Stimulated activated CD4-positive, alpha-beta T cell treated with anti-CD3 and anti-CD28 coated beads, Interleukin-1b, Interleukin-23, amount 100 ng/mL, for 1 hour (primary cell): ENCODE measurements at places on chromosomes 7 and 10.

DNA sequence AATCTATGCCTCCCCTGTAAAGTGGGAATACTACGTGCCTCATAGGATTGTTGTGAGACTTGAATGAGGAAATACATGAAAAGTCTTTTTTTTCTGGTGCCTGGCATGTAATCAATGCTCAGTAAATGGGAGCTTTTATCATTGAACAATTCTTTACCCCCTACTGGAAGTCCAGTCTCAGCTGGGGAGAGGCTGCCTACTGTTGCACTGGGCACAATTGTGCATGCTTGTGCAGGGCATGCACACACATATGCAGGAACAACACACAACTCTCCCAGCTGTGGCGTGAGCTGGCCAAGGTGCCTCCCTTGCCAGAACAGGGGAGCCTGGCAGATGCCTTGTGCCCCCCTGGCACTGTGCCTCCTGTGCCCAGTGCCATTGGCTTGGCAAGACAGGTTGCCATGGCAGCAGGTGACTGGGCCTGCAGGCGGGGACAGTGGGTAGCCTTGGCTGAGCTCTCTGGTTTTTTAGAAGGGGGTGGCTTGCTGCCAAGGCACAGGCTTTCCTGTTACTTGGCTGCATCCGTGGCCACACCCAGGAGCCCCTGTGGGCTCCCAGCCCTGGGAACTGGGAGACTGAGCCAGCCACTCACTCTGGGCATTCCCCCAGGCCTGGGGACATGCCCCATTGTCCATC, 16.1 kb upstream of the PALD1 start:
- no peak for DNase-seq

- no peak for DNase-seq
Observed at GRCh38 chr7:113561446-113561845, 357.4 kb downstream of the PPP1R3A start.

DNA sequence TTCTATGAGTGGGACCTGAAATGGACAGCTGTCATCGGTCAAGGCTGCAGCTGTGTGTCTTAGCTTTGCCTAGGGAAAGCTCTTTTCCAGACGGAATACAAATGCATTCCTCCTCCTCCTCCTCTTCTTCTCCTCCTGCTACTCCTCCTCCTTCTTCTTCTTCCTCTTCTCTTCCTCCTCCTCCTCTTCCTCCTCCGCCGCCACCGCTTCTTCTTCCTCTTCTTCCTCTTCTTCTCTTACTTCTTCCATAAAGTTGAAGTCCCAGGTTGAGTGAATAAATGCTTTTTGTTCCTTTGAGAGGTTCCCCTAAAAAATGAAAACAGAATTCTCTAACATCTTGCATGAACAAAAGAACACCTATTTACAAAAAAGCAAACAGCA, 28.7 kb downstream of the KLF6 start:
- no peak for DNase-seq

- DNase-seq, result no peak
Observed at GRCh38 chr10:121919666-121920065, 8.2 kb downstream of the ATE1 start.

DNA sequence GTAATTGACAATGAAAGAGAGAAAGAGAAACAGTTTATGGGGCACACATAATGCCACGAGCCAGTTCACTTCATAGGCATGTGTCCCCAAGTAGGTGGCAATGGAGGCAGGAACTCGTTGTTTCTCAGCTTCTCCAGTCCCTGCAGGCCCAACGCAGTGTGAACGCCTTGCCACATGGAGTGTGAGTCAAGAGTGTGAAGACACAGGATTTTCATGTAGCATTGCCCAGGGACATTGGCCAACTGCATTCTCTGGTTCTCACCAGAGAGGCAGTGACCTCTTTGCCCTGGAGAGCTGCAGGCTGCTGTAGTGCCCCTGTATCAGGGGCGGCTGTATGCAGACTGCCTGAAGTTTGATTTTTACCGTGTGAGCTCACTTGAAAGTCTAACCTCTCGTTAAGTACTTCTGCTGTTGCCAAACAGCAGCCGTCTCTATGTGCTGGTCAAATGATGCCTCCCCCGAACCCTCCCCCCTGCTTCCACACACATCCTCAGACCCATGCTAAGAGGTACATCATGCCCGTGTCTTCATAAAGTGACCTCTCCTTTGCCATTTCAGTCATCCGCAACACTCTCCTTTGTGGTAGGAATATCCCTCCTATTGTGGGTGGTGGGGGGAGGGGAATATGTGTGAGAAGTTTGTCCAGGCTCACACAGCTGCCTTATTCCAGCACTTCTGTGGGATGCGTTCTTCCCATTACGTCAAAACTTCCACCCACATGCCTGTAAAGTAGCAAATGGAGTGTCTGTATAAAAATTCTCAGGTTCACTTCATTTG, 12.7 kb downstream of the LRRC18 start:
- no peak for DNase-seq

GRCh38 chr7:69778138-69778537, 179.9 kb downstream of the AUTS2 start:
- DNase-seq, result no peak

- no peak for DNase-seq
Observed at GRCh38 chr7:123782071-123782798, 33.4 kb upstream of the WASL start.

DNA sequence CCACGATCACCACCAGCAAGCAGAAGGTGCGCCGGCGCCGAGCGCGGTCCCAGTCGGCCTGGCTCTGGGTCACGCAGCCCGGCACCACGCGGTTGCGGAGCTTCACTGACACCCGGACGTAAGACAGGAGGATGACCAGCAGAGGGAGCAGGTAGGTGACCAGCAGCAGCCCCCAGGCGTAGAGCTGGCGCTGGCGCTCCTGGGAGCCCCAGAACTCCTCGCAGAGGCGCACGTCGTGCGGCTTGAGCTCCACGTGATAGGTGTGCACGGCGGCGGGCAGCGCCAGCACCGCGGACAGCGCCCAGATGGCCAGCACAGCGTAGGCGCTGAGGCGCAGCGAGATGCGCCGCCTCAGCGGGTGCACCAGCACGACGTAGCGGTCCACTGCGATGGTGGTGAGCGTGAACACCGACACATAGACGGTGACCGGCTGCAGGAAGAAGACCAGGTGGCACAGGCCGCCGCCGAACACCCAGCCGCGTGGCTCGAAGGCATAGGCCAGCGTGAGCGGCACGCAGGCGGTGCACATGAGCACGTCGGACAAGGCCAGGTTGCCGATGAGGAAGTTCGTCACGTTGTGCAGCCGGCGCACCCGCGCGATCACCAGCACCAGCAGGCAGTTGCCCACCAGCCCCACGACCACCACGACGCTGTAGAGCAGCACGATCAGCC, 920 bp downstream of the PRLHR start:
- DNase-seq, result no peak

DNA sequence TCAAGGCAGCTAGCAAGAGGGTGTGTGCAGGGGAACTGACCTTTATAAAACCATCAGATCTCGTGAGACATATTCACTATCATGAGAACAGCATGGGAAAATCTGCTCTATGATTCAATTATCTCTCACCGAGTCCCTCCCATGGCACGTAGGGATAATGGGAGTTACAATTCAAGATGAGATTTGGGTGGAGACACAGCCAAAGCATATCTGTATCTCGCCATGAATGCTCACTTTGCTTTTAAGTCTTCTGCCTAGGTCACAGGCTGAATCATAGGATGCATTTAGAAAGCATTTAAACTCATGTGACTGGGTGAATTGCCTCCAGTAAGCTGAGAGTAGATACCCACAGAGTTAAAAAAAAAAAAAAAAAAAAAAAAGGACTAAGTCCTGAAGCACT, 220.0 kb downstream of the AGMO start:
- no peak for DNase-seq

DNA sequence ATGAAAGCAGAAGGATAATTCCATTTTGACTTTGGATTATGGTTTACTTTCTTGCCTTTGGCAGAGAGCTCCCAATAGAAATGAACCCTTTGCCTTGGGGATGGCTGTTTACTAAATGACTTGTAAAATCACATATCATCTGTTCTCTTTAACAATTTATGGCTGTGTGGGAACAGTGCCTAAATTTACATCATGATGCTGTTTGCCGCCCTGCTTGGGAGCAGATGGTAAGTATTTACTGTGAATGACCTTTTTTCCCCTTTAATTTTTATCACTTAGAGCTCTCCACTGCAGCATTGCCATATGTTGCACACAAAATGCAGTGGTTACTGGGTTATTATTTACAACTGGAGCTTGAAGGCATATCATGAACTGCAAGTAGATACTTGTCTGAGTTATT, 13.4 kb downstream of the HEPACAM2 start:
- DNase-seq, result no peak

DNA sequence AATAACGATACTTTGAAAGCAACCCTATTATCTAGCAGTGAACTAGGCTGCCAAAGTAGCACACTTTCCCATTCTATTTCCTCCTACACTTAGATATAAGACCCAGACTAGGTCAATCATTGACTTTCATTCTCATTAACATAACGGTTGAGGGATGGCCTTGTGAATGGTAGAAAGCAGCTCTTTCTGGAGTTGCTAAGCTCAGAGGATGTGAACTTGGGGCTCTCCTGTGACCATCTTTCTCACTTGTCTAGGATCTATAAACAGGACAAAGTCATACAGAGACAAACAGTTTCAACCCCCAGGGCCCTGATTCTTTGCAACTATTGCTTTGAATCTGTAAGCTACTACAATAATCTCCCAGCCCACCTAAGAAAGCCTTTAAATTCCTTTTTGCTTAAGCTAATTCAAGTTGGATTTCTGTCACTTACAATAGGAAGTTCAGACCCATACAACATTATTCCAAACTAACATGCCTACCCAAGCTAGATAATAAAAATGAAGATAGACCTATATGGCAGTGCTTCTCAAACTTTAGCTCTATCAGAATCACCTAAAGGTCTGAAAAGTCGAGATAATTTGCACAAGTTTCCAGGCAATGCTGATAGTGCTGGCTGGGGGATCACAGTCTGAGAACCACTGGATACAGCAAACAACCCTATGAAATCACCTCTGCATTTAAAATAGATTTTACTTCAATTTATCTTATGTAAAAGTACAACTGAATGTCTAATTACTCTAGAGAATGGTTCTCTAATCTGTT, 16.7 kb downstream of the P4HA1 start:
- no peak for DNase-seq

DNA sequence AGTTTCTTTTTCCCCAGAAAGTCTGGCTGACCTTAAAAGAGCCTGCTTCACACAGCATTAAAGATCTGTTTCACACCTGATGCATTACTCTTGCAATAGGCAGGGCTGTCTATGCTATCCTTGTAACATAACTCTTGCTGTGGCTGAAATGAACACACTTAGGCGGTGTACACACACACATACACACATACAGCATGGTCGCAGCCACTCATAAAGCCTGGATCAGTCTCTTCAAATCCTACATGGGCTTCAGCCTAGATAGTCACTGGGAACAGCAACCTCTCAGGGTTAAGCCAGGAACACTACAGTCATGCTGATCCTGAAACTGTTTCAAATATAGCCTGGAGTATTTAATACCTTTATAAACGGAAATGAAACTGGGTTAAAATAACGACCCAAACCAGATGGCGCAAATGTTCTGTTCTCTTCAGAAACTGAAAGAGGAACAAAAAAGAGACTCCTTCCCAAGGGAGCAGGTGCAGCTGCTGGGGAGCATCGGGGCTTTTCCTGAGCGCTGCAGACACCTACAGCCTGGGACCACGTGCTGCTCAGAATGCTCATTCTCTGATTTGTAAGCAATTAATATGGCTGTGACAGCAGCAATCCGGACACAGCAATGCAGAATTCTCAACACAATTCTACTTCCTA, 61.0 kb upstream of the SFMBT2 start:
- no peak for DNase-seq

DNA sequence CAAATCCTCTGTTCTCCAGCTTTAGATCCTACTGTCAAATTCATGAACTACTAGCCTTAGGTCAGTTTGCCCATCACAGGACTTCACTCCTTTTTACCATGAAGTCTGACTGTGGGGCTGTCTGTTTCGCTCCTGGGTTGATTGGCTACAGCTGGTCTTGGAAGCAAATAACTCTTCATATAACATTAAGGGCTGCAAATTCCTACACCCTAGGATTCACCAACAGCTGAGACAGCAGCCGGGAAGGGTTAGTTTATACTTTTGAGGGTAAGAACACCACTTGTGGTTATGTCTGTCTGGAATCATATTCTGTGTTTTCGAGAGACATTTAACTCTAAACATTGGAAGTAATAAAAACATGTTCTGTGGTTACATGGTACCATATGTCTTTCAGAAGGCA, 55.9 kb upstream of the KIAA1217 start:
- no peak for DNase-seq

DNA sequence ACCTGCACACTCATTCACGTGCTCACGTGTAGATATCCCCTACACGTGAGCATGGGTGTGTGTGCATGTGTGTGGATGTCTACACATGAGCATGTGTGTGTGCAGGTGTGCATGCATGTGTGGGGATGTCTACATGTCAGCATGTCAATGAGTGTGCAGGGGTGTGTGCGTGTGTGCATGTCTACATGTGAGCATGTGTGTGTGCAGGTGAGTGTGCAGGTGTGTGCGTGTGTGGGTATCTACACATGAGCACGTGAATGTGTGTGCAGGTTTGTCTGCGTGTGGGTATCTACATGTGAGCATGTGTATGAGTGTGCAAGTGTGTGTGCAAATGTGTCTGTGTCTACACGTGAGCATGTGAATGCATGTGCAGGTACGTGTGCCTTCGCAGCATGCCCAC, 274.8 kb downstream of the PTPRN2 start:
- no peak for DNase-seq

- DNase-seq, result no peak
Observed at GRCh38 chr10:1419796-1420610, 317.3 kb downstream of the ADARB2 start.

DNA sequence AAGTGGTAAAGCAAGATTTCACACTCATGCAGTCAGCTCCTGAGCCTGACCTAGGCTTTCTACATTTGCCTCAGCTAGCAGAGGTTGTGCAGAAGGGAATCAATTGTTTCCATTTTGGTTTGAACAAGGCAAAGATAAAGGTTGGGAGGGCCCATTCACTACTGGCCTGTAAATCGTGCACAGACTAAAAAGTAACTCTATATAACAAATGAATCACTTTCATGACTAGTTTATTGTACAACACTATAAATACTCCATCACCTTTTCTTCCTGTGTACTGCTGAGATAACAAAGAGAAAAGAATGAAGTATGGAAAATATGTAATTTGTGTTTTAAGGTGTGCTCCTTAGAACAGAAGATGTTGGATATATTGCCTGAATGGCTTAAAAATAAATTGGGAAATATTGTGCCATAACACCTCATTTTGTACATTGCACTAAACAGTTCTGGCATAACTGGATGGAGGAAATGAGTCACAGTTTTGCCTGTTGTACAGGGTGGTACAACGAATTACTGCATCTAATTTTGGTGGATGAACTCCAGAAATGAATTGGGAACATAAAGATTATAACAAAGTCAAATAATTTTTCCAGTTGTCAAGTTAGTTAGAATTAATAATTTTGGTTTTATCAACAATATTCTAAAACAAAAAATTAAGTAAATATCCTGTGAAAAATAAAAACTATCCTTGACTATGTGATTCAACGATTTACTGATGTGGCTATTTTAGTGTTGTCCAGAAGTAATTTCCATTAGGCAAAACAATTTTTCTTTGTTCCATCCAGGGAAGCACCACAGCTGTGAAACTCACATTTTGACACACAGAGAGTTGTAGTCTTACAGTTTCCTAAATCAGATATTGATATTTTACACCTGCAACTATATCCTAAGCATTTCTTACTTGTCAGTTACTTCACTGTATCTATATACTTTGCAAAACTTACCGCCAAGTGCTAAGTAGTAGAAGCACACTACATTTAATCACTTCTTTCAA, 18.0 kb downstream of the SEMA3C start:
- no peak for DNase-seq
